GM04503 (cell line): ENCODE measurements at places on chromosomes 7 and 10.
A peak's percentile ranks its signal among the peaks of the same experiment; 100 is the strongest.

- DNase-seq = no peak
Measured at GRCh38 chr7:134954197-134955082, 31.9 kb upstream of the AGBL3 start.

- no peak for DNase-seq
Measured at GRCh38 chr10:67622511-67622910, 73.5 kb downstream of the CTNNA3 start.

GRCh38 chr7:106178593-106179134 lies 66.6 kb upstream of the SYPL1 start:
- peak; percentile 11 for DNase-seq

- DNase-seq = no peak
Measured at GRCh38 chr7:23357190-23358093, 58.3 kb downstream of the MALSU1 start.

- no peak for DNase-seq
Measured at GRCh38 chr7:44216521-44217222, 15.9 kb downstream of the YKT6 start.

DNA sequence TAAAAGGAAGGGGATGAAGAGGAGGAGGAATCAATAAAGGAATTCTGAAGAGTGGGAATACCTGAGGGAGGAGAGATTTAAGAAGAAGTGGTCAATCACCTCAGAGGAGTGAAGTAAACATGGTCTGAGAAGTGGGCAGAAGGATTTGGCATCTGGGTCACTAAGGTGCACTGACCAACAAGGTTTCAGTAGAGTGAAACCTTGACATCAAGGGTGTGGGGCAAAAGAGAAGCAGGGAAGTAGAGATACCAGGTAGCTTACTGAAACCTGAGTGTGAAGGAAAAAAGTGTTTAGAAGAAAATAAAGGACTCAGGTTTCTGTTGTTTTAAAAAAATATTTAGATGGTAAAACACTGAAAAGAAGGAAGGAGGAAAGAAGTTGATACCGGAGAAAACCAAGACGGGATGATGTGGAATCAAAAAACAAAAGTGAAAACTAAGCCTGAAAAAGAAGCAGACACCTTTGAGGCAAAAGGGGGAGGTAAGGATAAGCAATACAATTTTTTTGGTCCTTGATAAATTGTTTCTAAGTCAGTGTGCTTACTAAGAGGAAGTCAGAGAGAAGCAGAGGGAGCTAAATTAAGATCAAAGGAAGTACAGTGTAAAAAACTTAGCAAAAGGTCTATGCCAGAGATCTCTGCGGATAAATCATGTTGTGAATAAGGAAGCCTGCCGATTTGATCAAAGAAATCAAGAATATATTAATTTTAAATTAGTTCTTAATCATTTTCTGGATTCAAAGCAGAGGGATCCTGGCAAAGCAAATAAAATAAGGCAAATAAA lies 137.2 kb upstream of the GPR22 start:
- no peak for DNase-seq

- DNase-seq = no peak
Measured at GRCh38 chr7:16785846-16786245, 19.0 kb downstream of the AGR2 start.

- peak; percentile 72 for DNase-seq
Measured at GRCh38 chr7:129530795-129531391, 28.6 kb downstream of the SMKR1 start.

DNA sequence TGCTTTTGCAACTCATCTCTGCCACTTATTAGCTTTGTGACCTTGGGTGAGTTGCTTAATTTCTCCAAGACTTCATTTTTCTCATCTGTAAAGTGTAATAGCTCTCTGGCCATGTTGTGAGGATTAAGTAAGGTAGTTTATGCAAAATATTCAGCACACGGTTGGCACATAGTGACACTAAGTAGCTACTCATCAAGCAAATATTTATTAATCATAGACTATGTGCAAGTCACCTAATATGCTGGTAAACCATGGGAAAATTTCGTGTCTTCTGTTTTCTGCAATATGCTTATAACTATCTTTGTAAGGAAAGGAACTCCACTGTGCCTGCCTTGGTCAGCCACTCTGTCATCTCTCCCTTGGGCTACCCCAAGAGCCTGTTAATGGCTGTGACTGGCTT lies 50.3 kb upstream of the EGR2 start:
- DNase-seq = peak; percentile 8

- no peak for DNase-seq
Measured at GRCh38 chr7:32289651-32290414, 200.3 kb downstream of the LSM5 start.

DNA sequence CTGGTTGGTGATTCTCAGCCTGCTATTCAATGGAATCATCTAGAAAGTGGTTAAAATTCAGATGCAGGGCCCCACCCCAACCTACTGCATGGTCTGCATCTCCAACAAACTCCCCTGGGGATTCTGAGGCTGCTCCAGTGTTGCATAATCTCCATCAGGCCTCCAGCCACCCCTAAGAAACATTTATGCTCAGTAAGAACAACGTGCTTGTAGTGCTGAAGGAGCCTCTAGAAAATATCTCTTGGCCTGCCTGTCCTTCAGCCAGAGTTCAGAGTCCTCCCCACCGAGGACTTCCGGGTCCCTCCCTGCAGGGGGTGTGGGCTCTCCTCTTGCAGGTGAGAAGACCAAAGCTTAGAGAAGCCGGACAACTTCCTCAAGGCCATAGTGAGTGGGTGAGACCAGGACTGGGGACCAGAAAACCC lies 159.8 kb downstream of the SH3PXD2A start:
- DNase-seq = peak; percentile 56

GRCh38 chr7:133704453-133704852 lies 422.7 kb upstream of the LRGUK start:
- DNase-seq = no peak

DNA sequence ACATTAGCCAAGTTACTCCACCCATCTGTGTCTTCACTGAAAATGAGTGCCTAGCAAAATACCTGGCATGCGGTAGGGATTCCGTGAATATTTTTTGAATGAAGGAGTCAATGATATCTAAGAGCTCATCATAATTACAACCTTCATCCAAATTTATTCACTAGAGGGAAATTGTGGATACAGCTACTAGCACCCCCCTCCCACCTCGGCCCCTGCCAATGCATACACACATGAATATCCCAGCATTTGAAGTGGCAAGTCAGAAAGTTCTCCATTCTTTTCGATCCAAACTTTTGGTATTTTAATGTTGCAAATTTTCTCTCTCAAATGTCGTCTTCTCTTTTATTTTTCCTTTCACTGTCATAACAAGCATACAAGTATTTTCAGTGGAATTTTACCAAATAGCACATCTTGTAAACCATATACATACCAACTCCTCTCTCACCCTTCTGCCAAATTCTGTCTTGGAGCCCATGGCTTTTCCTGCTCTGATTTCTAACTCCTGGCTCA lies 164.3 kb downstream of the GRID1 start:
- DNase-seq = no peak

DNA sequence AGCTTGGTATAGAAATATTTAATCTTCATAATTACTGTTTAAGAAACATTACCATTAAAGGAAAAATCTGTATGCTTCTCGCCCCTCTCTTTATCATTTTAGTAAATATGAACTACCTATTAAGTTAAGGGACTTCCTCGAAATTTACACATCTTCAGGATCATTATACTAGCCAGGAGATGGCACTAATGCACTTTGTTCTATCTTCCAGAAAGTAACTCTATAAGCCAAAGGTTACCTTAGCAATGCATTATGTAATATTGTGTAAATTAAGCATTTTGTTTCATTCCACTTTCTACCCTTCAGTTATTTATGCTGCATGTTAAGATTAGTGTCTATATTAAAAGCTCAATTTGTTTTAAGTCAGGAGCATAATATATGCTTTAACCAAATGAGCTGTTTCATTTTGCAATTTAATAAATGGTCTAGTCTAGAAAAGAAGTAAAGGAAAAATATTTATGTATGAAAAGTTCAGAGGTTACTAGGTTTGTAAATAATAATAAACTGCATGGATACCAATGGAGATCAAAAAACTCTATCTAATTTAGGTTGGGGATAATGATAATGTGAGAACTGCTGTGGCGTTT lies 128.5 kb downstream of the ANKRD7 start:
- no peak for DNase-seq

GRCh38 chr7:68306692-68307107 lies 1291.6 kb upstream of the AUTS2 start:
- DNase-seq = no peak

GRCh38 chr10:129617768-129618167 lies 150.7 kb downstream of the MGMT start:
- no peak for DNase-seq

DNA sequence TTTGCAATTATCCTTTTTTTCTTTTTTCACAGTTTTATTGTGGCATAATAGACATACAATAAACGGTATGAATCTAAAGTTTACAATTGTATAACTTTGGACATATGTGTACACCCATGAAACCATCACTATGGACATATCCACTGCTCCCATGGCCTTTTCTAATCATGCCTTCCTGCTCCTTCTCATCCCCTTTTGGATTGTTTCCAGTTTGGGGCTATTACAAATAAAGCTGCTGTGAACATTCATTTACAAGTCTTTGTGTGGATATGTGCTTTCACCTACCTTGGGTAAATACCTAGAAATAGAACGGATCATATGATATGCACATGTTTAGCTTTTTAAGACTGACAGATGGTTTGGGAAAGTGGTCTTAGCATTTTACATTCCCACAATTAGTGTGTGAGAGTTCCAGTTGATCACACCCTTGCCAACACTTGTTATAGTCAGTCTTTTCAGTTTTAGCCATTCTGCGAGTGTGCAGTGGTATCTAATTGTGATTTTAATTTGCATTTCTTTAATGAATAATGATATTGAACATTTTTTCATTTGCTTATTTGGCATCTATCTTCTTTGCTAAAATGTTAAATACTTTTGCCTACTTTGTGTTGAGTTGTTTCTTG lies 120.9 kb upstream of the KAT6B start:
- no peak for DNase-seq

- DNase-seq = no peak
Measured at GRCh38 chr7:122802301-122802751, 83.9 kb downstream of the CADPS2 start.

DNA sequence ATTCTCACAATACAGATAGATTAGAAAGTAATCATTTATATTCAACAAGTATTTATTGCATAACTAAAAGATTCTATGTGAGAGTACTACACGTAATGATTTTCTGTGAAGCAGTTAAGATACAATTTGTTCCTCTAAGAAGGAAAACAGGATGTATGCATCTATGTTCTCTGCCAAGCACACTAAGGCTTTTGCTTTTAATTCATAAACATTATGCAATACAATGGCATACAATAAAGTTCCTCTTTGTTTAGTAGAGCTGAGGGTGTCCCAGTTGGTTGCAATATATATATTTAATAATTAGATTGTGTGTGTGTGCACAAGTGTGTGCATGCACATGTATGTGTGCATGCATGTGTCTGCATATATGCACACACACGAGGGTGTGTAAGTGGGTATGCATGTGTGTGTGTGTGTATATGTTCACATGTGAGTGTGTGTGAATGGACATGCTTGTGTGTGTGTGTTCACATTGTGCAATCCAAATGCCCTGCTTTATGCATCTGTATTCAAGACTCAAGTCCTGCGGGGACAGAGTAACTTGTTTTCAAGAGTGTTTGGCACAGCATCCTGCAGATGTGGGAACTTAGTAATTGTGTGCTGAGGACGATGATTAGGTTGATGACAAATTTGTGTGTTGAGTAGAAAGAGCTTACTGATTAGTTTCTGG lies 481.5 kb upstream of the KLF6 start:
- DNase-seq = no peak

GRCh38 chr7:134866617-134867016 lies 87.2 kb downstream of the CALD1 start:
- DNase-seq = no peak

DNA sequence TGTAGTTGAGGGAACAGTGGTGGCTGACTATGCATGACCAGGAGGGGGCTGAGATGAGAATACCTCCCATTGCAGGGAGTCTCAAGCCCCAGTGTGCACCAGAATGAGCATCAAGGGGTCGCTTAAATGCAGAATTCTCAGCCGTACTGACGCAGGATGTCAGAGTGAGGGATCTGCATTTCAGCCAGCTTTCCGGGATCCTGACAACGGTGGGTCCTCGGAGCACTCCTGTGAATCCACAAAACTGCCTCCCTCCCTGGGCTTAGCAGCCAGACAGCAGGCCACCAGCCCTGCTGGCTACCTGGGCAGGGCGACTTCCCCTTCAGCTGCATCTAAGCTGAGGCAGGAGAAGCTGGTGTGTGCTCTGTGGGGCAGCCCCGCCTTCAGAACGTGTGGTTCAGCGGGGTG lies 21.8 kb upstream of the LOXL4 start:
- DNase-seq = no peak

GRCh38 chr10:17473228-17473950 lies 19.0 kb upstream of the ST8SIA6 start:
- DNase-seq = no peak

DNA sequence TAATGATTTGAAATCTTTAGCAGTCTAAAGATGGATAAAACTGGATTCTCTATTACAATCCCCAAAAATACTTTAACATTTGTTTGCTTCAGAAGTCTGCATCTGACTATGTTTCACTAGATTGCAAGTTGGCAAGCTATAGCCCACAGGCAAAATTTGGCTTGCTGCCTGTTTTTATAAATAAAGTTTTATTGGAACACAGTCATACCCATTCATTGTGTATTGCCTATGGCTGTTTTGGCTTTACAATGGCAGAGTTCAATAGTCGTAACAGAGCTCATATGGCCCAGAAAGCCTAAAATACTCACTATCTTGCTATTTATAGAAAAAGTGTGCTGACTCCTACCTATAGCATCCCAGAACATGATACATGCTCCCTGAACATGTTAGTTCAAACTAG lies 89.0 kb upstream of the GPR141 start:
- no peak for DNase-seq

DNA sequence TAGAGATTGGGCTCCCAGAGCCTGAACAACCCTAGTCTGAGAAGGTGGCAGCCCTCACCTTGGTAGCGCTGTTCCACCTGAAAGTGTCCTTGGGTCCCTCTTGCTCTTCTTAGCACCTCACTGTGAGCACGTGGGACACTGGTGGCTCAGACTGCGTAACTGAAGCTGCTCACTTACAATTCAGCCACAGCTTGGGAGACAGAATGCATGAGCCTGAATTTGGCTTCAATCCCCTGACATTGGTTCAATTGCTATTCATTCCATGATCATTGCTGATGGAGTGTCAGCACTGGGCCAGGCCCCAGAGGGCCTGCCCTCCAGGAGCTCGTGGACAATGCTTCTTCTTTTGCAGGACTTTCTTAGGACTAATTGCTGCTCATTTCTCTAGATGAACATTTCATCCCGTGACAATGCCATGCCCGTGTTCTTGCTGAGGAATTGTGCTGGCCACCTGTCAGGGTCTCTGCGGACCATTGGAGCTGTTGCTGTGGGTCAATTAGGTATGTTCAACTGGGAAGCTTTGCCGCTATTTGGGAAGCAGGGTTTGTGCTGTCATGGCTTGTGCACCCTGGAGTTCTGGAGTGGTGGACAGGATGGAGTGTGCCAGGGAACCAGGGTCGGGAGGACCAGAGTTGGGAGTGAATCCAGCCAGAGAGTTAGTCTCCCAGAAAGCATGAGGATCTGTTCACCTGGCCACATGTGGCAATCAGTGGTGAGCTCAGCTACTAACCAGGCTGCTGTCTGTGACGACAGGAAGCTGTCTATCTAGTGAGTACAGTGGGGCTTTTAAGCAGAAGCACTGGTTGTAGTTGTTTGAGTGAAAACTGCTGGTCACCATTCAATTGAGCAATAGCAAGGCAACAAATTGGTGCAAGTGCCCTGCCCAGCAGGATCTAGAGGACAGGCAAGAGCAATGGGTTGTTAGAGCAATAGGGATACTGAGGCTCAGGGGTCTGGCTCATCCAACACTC lies 105.1 kb downstream of the WDFY4 start:
- DNase-seq = no peak

- DNase-seq = no peak
Measured at GRCh38 chr10:114831186-114831867, 9.7 kb downstream of the FHIP2A start.
